ENCODE measurements at places on chromosomes 16 and 17. TPM values are rescaled to one million over a fixed set of nuclear protein-coding genes. Genes with fewer than 3 reads are reported as not detected.
A peak's percentile ranks its signal among the peaks of the same experiment; 100 is the strongest.

The ARHGDIG gene
- 13.6 TPM for total RNA-seq

The RRAD gene
- total RNA-seq: 3.6 TPM

The TRPV3 gene
- total RNA-seq: 6.7 TPM

The SLC22A31 gene
- not detected for total RNA-seq

The OXLD1 gene
- total RNA-seq: 101 TPM

The KRTAP16-1 gene
- not detected for total RNA-seq

DNA sequence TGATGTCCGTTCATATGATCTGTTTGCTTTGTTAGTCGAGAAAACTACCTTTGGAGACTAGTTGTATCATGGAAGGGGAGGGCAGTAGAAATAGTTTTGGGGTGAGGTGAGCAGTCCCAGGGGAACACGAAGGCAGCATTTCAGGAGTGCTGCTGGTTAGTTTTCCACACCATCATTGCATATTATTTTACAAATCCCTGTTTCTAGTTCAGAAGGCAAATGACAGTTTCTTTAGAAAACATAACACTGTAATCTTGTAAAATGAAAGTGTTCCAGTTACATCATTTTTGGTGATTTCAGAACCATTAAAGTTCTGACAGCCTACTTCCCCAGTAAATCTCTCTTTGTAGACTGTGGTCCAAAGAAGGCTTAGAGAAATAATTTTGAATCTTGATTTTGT lies 25.4 kb downstream of the BANP start:
- no peak overlapping the region for H3K4me3 ChIP-seq
- no peaks in the 10 kb centered on the region for H3K4me1 ChIP-seq
- DNase-seq: no peak
- H3K27me3 ChIP-seq: no peaks in the 10 kb centered on the region

GRCh38 chr16:47721006-47721637 lies 260.0 kb downstream of the PHKB start:
- no peak overlapping the region for H3K4me3 ChIP-seq
- no peaks in the 10 kb centered on the region for H3K27me3 ChIP-seq
- no peak overlapping the region for H3K27ac ChIP-seq
- no peaks in the 10 kb centered on the region for H3K4me1 ChIP-seq
- no peak for DNase-seq

GRCh38 chr16:85127379-85127723 lies 15.1 kb upstream of the CIBAR2 start:
- no peaks in the 10 kb centered on the region for H3K36me3 ChIP-seq
- H3K4me1 ChIP-seq: peaks cover 36% of the 10 kb centered on the region
- H3K27ac ChIP-seq: no peak overlapping the region
- H3K27me3 ChIP-seq: no peaks in the 10 kb centered on the region
- H3K4me3 ChIP-seq: no peak overlapping the region

- DNase-seq: no peak
- H3K27ac ChIP-seq: no peak overlapping the region
- H3K36me3 ChIP-seq: peaks cover 64% of the 10 kb centered on the region
- H3K4me1 ChIP-seq: no peaks in the 10 kb centered on the region
- no peaks in the 10 kb centered on the region for H3K27me3 ChIP-seq
These were observed 41.1 kb downstream of the ZCCHC14 start for GRCh38 chr16:87451563-87452210.

- H3K27me3 ChIP-seq: no peaks in the 10 kb centered on the region
- no peak overlapping the region for H3K27ac ChIP-seq
- H3K36me3 ChIP-seq: no peaks in the 10 kb centered on the region
- H3K4me3 ChIP-seq: no peak overlapping the region
- H3K4me1 ChIP-seq: peaks cover 23% of the 10 kb centered on the region
- DNase-seq: no peak
These were observed 32.7 kb upstream of the LRRC37A start for GRCh38 chr17:46262271-46262670.

DNA sequence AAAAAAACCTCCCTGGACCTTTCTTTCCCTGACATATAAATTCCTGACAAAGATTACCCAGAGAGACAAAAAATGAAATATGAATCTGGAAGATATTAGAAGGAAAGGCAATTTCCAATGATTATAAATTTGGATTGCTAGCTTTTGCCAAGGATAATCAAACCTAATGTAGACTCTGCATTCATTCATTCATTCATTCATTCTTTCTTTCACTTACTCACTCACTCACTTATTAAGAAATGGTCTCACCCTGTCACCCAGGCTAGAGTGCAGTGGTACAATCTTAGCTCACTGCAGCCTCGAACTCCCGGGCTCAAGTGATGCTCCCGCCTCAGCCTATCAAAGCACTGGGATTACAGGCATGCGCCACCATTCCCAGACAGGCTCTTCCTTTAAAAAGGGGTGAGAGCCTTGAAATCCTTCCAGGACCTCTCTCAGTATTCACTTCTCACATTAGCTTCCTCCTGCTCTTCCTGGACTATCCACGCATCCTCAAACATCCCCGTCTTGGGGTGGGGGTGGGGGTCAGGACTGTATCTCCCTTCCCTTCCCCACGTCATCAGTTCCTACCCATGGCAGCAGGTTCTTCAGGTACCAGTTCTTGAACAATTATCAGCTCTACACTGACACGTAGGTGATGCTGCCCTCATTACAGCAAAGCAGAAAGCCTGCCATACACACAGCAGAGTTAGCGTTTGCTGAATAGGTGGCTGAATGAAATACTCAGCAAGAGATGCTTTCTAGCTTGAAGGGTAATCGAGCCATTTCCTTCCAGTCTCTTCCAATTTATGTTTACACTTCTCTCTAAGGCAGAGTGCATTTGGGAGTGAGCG lies 19.8 kb downstream of the PRPSAP1 start:
- no peak for DNase-seq
- H3K27ac ChIP-seq: no peak overlapping the region
- peaks cover 34% of the 10 kb centered on the region for H3K36me3 ChIP-seq
- no peaks in the 10 kb centered on the region for H3K27me3 ChIP-seq

GRCh38 chr17:48630009-48630924 lies 4.1 kb upstream of the HOXB9 start:
- peaks cover 16% of the 10 kb centered on the region for H3K4me1 ChIP-seq
- H3K27me3 ChIP-seq: peaks cover 65% of the 10 kb centered on the region
- H3K4me3 ChIP-seq: no peak overlapping the region

DNA sequence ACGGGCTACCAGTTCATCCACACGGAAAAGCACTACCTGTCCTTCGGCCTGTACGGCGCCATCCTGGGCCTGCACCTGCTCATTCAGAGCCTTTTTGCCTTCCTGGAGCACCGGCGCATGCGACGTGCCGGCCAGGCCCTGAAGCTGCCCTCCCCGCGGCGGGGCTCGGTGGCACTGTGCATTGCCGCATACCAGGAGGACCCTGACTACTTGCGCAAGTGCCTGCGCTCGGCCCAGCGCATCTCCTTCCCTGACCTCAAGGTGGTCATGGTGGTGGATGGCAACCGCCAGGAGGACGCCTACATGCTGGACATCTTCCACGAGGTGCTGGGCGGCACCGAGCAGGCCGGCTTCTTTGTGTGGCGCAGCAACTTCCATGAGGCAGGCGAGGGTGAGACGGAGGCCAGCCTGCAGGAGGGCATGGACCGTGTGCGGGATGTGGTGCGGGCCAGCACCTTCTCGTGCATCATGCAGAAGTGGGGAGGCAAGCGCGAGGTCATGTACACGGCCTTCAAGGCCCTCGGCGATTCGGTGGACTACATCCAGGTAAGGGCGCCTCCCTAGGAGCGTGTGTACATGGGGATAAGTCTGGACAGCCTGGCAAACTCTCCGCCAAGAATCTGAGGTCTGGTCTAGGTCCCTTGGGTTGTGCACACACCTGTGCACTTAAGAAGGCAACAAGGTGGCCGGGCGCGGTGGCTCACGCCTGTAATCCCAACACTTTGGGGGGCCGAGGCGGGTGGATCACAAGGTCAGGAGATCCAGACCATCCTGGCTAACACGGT lies 4.2 kb downstream of the HAS3 start:
- H3K27ac ChIP-seq: no peak overlapping the region
- H3K27me3 ChIP-seq: peaks cover 39% of the 10 kb centered on the region
- no peak overlapping the region for H3K4me3 ChIP-seq
- peaks cover 45% of the 10 kb centered on the region for H3K4me1 ChIP-seq

DNA sequence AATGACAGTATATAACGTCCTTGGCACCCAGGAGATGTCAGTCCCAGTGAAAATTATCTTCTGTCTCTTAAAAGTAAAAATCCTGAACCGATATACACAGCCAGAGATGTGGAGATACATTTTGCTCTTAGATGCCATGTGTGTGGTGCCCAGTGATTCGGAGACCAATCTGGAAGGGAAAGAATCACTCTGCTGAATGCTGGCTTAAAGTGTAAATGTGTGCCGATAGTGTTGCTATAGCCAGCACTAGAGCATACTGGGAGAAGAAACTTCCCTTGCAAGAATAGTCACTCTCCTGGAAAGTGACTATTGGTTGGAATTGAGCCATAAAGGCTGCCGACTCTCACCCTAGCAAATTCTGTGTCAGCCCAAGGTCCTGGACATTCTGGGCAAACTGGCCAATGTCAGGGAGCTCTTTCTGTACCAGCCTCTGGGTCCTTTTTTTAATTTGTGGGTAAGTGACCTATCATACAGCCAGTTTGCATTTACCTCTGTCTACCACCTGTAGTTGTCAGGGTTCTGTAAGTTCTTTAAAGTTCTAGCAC lies 44.2 kb upstream of the HNF1B start:
- no peaks in the 10 kb centered on the region for H3K4me1 ChIP-seq
- DNase-seq: no peak
- no peaks in the 10 kb centered on the region for H3K27me3 ChIP-seq
- H3K4me3 ChIP-seq: no peak overlapping the region

DNA sequence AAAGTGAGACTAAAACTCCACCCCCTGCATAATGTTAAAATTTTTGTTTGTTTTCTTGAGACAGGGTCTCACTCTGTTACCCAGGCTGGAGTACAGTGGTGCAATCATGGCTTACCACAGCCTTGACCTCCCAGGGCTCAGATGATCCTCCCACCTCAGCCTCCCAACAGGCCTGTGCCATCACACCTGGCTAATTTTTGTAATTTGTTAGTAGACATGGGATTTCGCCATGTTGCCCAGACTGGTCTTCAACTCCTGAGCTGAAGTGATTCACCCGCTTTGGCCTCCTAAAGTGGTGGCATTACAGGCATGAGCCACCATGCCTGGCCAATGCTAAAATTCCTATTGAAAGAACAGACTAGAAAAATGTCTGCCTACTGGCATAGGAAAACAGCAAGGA lies 103.8 kb downstream of the TRIM37 start:
- no peak overlapping the region for H3K27ac ChIP-seq
- DNase-seq: no peak
- H3K4me1 ChIP-seq: peaks cover 3% of the 10 kb centered on the region

- no peaks in the 10 kb centered on the region for H3K4me1 ChIP-seq
- H3K27ac ChIP-seq: no peak overlapping the region
- no peak overlapping the region for H3K4me3 ChIP-seq
- H3K27me3 ChIP-seq: no peaks in the 10 kb centered on the region
- DNase-seq: peak; percentile 12
These were observed 88.5 kb downstream of the ZNF18 start for GRCh38 chr17:11908711-11909146.

- peaks cover 35% of the 10 kb centered on the region for H3K36me3 ChIP-seq
- H3K4me3 ChIP-seq: peak overlapping the region; percentile 72
- peak; percentile 79 for DNase-seq
These were observed 827 bp downstream of the CDK10 start for GRCh38 chr16:89687092-89687940.

DNA sequence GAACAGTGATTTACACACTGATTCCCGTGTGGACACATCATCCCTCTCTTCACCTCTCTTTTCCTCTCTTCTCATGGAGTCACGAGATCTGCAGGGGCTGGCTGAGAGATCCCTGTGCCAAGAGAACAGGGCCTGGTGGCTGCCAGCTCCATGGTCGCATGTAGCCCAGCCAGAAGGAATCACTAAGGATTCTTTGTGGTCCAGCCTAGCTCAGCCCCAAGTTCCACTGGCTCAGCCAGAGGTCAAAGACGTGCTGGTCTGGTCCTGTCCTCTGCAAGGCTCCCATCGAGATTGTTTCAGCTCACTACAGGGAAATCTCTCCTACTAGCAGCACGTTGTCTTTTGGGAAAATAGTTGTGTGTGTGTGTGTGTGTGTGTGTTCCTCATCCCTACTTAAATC lies 66.4 kb downstream of the NDEL1 start:
- no peaks in the 10 kb centered on the region for H3K36me3 ChIP-seq
- H3K27ac ChIP-seq: no peak overlapping the region
- no peak for DNase-seq
- H3K4me1 ChIP-seq: no peaks in the 10 kb centered on the region

DNA sequence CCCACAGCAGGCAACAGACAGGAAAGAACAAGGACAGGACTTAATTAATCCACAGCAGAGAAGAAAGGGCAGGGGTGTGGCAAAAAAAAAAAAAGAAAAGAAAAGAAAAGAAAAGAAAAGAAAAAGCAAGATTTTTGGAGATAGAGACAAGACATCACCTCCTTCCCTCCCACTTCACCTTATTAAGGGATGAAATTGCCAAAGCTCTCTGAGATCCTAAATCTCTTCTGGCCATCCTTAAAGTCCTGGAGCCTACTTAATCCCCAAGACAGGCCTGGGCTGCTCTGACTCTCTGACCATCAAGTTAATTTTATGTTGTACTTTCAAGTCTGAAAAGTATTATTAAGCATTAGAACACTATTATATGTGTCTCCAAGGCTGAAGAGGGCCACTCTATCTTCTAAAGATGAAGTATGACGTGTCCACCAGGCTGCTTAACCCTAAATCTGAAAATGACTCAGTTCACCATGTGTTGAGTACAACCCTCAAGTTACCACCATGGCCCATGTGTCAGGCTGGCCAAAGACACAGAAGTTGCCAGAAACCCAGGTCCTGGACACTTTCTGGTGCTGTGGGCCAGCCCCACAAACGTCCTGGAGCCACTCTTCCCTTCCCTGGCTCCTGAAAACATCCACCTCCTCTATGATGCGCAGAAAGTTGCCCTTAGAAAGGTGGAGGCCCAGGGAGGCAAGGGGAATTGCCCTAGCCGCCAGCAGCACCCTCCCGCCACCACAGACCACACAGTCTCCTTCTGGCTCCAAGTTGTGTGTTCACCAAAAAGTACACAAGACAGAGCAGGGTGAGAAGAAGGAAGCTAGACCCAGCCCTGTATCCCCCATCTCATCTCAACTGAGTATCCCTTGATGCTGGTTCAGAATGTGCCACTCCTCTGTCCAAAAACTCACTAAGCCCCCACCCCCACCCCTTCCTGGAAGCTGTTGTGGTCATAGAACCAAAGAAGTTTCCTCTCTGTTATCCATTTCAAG lies 2.7 kb downstream of the SOCS1 start:
- H3K36me3 ChIP-seq: no peaks in the 10 kb centered on the region
- H3K27ac ChIP-seq: peak overlapping the region; percentile 42
- peak overlapping the region; percentile 89 for H3K4me3 ChIP-seq
- H3K4me1 ChIP-seq: peaks cover 23% of the 10 kb centered on the region
- no peaks in the 10 kb centered on the region for H3K27me3 ChIP-seq

- H3K36me3 ChIP-seq: peaks cover 5% of the 10 kb centered on the region
- H3K4me1 ChIP-seq: peaks cover 42% of the 10 kb centered on the region
- peak overlapping the region; percentile 97 for H3K27ac ChIP-seq
- no peaks in the 10 kb centered on the region for H3K27me3 ChIP-seq
These were observed 1.2 kb upstream of the METTL26 start for GRCh38 chr16:637081-638018.
